ENCODE measurements at places on chromosomes 12 and 14.

DNA sequence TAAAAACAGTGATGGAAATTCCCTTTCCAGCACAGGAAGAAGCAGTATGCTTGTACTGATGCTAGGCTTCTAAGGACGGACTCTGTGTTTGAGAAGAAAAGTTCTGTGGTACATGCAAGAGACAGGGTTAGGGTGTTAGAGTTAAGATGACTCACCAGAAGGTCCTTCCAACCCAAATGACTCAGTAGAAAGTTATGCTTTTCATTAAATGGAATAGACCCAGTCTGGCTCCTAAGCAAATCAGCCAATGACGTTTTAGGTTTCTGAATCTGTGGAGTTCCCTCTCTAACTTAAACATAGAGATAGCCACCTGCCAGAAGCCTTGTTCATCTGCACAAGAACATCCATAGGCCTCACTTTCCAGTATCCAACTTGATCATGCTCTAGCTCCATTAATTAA lies 5.7 kb downstream of the PTHLH start:
- no peak for DNase-seq

DNA sequence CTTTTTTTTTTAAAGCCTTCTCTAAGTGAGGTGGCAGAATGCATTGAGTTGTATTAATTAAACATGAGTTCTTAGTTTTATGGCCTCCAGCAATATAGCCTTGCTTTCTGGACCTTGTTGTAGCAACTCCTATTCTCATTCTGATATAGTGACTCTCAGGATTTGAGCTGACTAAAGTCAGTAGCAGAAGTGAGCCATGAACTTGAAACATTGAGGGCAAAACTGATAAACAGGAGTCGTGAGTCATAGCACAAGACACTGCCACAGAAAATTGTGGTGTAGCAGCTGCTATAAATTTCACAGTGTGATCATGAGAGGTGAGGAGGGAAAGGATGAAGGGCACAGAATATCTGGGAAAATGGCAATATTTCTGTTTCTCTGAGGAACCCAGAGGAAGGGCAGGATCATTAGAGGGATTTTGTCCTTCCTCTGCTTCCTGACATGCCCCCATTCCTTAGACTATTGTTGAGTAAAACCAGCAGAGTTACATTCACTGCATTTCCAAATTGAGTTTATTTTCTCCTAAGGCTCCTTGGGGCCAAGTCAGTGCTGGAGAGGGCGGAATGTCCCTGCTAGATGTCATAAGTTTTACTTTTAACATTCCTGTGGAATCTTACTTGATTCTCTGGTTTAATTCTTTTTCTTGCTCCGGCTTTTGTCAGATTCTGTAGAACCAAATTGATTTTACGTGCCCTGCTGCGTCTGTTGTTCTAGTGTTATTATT lies 7.5 kb downstream of the KLRG1 start:
- no peak for DNase-seq

- DNase-seq: no peak
Observed at GRCh38 chr12:88638966-88639760, 58.9 kb upstream of the KITLG start.

DNA sequence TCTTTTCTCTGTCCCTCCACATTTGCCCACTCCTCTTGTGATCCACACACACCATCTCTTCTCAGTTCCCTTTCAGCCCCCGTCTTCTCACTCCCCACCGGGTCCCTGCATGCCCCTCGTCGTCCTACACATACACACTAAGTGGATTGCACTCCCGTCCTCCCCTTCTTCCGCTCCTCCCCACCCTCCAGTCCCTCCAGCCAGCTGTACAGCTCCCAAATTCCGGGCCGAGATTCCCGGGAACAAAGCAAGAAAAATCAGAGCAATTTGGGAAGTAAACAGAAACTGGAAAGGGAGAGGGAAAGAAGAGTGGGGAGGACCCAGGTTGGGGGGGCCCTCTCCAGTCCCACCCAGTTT lies 282 bp upstream of the IGFBP6 start:
- no peak for DNase-seq

DNA sequence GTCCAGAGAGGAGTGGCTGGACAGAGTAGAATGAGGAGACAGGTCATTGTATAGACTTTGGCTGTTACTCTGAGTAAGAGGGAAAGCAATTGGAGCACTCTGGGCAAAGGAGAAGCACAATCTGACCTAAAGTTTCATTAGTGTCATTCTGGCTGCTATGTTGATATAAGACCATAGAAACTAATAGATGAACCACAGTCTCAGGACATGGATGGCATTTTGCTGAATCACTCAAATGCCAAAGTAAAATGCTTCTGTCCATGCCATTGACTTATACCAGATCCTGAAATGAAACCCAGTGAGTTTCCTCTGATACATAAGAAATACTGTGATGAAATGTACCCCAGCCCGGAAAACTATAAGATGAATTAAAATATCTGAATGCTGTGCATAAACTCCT lies 65.8 kb upstream of the COCH start:
- no peak for DNase-seq

DNA sequence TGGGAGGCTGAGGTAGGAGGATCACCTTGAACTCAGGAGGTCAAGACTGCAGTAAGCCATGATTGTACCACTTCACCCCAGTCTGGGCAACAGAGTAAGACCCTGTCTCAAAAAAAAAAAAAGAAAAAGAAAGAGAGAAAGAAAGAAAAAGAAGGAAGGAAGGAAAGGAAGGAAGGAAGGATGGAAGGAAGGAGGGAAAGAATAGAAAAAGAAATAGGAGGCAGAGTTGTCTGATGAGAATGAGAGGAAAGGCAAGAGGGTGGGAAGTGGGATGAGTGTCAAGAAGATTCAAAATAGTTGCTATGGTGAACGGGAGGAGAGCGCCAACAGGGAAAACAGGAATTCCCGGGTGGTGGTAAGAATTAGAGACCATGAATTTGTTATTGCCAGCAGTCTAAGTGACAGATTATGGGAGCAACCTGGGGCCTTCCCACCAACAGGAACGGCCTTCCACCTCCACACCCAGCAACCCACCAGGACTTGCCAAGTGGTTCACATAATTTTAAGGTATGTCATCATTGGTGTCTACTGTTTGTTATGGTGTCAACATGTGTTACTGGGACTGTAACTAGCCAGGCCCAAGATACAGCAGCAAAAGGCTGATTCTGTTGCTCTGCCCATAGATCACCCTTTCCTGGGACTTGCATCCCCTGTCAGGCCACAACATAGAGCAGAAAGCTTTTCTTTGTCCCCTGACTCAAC lies 36.1 kb upstream of the C12orf76 start:
- no peak for DNase-seq

DNA sequence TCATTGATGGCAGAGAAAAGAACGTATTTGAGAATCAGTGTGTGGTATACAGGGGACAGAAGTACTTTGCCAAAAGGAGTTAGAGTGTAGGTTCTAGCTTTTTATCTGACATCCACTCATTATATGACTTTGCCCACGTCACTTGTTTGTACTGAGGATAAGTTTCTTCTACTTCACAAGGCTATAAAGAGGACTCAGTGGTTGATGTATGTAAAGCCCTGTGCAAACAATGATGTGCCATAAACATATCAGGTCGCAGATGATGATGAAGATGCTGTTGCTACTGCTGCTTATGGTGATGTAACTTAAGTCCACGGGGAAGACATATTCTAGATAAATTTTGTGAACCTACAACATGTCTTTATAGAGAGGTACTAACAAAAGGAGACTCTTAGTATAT lies 66.3 kb downstream of the TRHDE start:
- DNase-seq: no peak

DNA sequence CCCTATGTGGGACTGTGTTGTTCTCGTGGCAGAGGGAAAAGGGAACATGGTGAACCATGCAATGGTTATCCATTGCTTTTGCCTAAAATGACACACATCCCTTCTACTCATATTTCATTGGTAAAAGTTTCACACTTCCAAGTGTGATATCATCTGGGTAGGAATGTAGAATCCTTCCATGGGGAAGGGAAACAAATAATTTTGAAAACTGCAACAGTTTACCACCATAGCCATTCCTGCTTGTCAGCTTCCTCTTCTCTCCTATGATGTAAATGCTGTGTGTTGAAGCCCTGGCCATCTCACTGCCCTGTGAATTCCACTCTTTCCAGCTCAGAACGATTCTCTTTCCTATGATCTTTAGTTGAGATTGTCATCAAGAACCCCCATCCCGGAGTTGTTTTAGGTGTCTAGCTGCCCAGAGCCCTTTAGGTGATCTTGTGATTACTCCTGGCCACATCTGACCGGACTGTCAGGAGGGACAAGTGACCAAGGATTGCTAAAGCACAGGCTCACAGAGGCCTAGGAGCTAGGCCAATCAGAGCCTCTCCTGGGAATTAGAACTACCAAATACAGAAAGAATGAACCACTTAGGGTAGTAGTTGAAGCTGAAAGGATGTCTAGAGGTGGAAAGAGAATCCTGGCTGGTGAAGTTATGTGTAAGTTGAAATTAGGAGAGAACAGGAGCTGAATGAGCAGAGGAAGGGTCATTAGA lies 84.6 kb downstream of the VCPKMT start:
- DNase-seq: no peak

DNA sequence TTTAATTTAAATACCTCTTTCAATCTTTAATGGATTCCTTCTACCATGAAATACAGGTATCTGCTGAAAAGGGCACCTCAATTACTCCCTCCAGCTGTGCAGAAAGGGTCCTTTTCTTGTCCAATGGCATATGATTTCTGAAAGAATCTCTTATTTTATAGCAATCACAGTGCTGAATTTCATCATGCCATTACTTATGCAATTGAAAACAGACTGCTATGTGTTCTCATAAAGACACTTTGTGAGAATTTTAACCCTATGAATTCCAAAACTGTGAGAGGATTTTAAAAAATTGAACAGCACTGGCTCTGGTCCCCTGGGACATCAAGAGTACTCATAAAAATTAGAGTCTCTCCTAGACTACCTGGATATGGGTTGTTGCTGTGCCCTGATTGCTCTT lies 45.9 kb upstream of the CNOT2 start:
- no peak for DNase-seq

- DNase-seq: no peak
Observed at GRCh38 chr14:93078870-93079269, 36.9 kb downstream of the ITPK1 start.

DNA sequence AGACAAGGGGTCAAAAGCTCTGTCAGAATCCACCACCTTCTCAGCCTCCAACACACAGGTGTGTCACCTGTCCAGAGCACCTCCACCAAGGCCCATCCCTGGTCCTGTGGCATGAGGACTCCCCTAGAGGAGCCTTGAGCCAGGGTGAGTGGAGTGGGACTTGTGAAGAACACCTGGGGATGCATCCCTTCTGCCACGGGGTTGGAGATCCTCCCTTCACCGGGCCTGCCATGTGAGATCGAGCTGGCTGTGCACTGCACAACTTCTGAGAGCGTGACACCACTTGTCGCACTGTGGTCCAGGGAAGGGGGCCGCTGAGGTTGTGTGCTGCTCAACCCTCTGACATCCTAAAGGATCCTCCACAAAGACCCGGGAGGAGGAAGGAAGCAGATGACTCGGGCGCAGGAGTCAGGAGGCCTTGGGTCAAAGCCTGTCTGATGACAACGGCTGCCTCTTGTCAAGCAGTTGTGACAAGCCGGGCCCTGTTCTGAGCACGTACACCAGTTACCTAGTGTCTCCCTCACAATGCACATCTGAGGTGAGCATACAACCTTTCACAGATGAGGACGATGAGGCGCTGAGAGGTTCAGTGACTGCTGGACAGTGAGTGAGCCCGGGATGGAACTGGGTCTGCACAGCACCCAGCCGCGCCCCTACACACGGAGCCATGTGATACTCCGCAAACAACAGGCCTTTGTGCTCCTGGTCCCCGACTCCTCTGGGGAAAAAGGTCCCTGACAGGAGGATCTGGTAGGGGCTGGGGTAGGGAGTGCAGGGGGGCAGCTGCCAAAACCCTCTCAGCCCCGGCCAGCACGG lies 35.6 kb downstream of the CHGA start:
- no peak for DNase-seq

DNA sequence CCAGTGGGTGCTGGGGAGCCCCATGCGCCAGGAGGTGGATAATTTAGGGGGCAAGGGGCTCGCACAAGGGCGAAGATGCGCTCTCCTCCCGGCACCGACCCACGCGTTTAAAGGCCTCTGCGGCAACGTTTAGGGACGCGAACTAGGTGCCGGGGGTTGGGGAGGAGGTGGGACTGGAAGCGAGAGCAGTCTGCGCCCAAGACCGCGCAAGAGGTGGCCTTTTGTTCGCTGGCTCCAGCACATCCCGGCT lies 1.3 kb downstream of the SLC38A1 start:
- DNase-seq: no peak

DNA sequence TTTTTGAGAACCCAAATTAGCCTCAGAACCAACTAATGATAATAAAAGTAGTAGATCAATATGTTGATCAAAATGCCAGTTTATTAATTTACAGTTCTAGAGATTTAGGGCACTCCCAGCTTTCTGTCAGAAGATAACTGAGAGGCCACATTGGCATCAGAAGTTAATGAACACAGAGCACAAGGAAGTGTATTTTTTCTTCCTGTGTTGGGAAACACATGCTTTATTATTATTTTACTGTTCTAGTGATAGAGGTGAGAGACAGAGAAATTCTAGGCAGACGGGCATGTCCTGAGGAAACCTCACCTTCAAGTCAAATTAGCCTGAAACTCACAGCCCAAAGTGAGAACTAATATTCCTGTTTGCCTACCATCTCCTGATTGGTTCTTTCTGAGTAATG lies 213.7 kb downstream of the PCNX1 start:
- no peak for DNase-seq

- no peak for DNase-seq
Observed at GRCh38 chr14:79583738-79584408, 627.4 kb downstream of the DIO2 start.

DNA sequence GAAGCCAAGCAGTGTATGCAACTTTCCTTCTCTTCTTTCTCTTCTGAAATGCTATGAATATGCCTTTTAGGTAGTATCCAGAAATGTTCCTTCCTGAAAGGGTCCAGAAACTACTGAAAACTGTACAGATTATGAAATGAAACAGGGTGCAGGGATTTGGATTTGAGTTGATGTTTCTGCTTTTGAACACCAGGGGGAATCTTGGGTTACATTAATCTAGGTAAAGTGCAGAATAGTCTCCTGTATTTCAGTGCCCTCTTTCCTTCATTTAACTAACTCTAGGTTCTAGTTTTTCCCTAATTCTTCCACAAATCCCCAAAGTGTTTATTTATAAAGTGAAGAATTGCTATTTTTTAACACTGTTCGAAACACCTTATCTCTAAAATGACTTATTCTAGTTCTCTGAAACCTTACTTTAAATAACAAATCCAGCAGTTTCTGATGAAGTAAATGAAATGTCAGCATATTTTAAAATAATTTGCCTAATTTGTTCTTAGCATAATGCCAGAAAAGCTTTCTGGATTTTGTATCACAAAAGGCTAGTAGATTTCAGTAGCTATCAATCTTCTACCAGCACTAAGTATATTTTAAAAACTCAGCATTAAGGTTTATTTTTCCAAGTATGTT lies 111.9 kb downstream of the LRRK2 start:
- DNase-seq: no peak

DNA sequence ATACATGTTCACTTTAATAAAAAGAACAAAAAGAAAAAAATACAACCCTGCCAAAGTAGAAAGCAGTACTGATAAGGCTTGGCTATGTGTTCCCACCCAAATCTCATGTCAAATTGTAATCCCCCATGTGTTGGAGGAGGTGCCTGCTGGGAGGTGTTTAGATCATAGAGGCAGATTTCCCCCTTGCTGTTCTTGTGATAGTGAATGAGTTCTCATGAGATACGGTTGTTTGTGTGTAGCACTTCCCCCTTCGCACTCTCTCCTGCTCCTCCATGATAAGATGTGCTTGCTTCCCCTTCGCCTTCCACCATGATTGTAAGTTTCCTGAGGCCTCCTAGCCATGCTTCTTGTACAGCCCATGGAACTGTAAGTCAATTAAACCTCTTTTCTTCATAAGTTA lies 59.9 kb downstream of the USP15 start:
- no peak for DNase-seq

Measured in activated naive CD8-positive, alpha-beta T cell treated with anti-CD3 and anti-CD28 coated beads, Interleukin-2, amount 50 U/mL, for 16 hours (primary cell).